Central memory CD4-positive, alpha-beta T cell (primary cell): ENCODE measurements at places on chromosomes 6 and 20.
A peak's percentile ranks its signal among the peaks of the same experiment; 100 is the strongest.

DNA sequence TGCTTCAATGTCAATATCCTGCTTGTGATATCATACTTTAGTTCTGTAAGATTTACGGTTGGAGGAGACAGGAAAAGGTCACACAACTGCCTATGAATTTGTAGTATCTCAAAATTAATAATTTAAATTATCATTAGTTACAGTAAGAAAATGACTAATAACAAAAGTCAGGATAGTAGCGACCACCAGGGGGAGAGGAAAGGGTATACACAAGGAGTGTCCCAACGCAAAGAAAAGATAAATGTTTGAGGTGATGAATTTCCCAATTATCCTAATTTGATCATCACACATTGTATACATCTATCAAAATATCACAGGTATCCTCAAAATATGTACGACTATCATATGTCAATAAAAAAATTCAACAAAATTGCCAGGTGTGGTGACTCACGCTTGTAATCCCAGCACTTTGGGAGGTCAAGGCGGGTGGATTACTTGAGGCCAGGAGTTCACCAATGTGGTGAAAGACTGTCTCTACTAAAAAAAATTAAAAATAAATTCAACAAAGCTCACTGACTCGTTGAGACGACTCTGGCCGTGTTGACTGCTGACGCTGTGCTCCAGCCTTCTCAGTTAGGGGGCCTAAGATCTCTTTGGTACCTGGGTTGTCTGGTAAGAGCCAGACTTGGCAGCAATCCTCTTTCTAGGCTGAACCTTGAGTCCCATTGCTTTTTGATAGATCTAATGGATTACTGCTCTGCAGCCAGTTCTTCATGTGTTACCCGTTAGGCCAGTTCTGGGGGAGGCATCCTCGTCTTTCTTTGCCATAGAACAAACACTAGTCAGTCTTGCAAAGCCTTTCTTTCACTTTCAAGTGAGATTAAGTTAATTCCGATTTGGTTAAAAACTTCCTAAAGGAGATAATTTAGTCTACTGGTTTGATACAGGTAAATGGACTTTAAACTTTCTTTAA lies 9.0 kb upstream of the OVOL2 start:
- DNase-seq, result no peak

DNA sequence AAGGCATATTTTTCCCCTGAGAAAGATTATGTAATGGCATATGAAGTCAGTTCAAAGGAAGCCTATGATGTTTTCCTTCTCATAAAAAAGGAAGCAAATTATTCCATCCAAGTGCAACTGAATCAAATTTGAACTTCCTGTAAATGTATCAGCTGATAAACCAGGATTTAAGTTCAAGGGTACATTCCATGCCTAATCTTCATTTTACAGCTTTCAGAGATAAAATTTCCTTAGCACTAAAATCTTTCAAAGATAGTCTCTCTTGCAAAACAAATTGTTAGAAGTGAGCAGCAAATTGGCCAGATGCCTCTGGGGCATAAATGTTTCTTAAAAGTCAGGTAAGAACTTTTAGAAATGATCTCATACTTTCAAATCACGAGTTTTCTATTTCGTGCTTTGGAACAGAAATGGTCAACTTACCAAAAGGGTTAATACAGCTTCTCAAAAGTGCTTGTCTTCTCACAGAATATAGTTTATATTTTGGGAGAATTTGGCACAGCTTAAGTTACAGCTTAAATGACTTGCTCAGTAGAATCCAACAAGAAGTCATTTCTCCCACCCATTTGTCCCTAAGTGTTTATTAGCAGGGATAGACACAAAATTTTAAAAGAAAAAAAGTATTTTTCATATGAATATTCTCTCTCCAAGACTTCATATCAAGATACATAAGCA lies 2.7 kb upstream of the TCF21 start:
- no peak for DNase-seq

- peak; percentile 61 for DNase-seq
These were observed 3.2 kb downstream of the PRRT1 start for GRCh38 chr6:32148289-32149091.

- DNase-seq, result peak; percentile 78
These were observed 91.1 kb upstream of the BTN3A2 start for GRCh38 chr6:26273673-26274588.

DNA sequence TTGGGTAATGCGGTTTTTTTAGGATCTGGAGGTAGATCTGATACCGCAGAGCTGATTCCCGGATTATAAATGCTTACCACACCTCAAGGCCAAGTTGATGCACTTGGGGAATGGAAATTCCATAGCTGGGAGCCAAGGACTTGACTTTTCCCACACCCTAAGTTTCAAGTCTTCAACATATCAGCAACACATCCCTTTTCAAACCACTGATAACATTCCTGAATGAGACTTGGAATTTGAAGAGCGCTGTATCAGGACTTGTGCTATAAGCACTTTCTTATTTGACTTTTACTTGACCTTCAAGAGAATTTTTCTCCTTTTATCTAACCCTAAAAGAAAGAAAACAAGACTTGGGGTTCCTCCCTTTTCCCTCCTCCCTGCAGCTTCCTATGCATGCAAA lies 90.6 kb upstream of the NAA20 start:
- DNase-seq, result no peak

DNA sequence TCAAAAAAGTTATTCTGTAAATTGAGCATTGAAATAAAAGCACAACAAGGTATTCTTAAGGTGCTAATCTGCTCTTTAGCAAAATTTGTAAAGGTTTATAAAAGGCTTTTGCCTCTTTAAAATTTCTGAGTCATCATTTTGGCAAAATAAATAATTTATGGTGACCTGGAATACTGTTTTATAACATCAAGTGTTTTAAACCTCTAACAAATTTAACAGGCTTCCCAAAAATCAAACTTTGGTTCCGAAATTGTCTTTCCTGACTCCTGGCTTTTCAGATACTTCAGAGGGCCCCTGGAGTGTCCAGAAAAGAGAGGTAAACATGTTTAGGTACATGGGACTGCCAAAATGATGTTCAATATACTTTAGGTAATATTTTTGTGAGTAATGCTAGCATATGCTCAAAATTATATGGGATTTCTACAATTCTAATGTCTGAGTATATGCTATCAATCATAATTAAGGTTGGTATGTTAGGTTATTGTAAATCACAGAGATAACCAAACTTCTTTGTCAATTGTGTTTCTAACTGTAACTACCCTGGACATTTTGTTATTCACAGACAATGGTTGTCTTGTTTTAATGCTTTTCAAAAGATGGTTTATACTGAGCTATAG lies 160.3 kb upstream of the OLIG3 start:
- DNase-seq, result no peak

GRCh38 chr6:37554480-37554819 lies 54.8 kb upstream of the CCDC167 start:
- DNase-seq, result no peak

DNA sequence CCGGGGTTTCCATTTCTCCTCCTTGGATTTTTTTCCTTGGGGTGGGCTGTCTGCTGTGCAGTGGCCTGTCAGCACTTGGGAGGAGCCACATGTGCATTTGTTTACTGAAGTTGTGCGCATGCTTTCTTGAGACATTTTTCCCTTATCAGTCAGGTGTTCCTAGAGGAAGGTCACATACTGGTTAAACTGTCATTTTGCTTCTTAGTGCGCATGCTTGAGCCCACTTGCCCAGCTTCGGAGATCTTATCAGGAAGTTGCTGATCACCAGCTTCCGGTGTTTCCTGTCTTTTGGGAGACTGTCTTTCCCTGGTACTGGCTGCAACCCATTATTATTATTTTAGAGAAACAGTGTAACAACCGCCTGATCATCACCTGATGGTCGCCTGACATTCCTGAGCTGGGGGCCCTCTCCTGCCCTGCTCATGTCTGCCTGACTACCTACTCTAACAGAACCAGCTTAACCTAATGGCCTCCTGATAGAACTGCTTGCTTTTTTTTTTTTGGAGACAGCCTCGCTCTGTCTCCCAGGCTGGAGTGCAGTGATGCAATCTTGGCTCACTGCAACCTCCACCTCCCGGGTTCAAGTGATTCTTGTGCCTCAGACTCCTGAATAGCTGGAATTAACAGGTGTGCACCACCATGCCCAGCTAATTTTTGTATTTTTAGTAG lies 378 bp upstream of the ERVFRD-1 start:
- peak; percentile 10 for DNase-seq

GRCh38 chr6:133312006-133312405 lies 70.8 kb downstream of the EYA4 start:
- no peak for DNase-seq
